ENCODE measurements at places on chromosomes 4 and X.

GRCh38 chr4:40190880-40191815 is 5.7 kb upstream of the RHOH start:
- ATAC-seq = no peak

- no peak for ATAC-seq
Observed at GRCh38 chr4:37470245-37470644, 215.9 kb downstream of the RELL1 start.

- no peak for ATAC-seq
Observed at GRCh38 chrX:80876877-80877276, 67.2 kb upstream of the BRWD3 start.

GRCh38 chrX:133988010-133988409 is 2.6 kb upstream of the GPC3 start:
- no peak for ATAC-seq

GRCh38 chr4:177266506-177266905 is 43.2 kb upstream of the NEIL3 start:
- ATAC-seq = no peak

DNA sequence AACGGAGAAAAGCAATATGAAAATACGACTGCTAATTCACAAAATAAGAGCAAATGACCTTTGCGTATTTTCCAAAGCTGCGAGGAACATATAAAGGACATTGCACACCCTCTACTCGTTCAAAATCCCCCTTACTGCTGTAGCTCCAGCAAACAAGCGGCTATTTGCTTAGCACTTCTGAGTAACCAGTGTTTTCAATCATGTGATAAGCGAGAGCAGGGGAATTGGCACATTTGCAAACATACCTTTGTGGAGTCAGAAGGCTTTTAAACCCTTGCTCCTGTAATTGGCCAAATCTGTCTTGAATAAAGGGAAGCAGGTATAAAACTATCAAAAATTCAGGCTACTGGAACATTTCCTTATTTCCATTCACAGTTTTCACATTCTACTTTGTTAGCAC is 610.2 kb downstream of the UBE2NL start:
- no peak for ATAC-seq

GRCh38 chrX:107677909-107678308 is 49.6 kb downstream of the PRPS1 start:
- no peak for ATAC-seq
